ENCODE measurements at places on chromosomes 1 and 21.

GRCh38 chr1:189022015-189022414 lies 1455.6 kb downstream of the BRINP3 start:
- DNase-seq, result no peak

DNA sequence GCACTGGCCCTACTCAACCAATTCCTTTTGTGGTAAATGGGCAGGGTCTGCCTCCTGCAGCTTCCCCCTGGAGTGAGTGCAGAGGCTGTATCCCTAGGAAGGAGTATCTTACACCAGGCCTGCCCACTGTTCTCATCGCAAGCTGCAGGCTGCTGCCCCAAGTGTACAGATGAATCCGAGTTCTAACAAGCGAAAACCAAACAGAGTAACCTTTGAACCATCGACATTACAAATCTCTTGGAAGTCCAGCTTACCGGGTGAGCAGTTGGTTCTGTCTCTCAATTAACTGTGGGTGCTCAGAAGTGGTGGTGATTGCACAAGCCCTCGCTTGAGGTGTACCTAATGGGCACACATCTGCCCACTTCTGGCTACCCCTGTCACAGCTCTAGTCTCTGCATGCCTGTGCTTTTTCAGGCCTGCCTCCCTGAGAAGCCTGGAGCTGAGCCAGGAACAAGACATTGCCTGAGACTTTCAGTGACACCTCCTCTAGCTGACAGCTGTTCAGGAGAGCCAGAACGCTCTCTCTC lies 22.7 kb downstream of the INAVA start:
- no peak for DNase-seq

DNA sequence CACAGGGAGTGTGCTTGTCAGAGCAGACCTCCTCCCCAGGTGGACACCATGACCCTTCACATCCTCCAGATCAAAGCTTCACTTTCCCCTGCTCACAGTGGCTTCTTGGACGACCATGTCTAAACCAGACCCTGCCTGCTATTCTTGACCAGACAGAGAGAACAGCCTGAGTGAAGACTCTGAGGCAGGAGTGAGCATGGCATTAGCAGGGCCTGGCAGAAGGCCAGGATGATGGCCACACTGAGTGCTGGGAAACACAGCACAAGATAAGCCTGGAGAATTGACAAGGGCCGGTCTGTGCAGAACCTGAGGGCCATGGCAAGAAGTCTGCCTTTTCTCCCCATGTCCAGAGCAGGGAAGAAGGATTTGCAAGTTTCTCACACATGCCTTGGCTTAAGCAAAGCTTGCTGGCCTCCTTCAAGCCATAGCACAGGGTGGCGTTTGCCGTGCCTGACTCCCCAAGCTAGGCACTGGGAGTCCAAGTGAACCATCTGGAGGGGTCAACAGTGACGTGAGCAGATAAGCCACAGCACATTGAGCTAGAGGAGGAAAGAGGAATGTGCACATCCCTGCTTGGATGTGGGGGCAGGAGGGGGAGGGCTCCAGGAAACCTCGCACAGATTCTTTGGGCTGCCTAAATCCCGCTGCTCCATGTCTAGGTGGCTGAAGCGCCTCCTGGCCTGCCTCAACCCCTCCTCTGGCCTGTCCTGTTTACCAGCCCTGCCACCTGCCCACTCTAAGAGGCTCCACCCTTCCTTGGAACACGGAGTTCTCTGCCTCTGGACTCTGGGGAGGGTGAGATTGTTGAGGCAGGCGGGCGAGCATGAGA lies 87.1 kb downstream of the CD58 start:
- no peak for DNase-seq

- DNase-seq, result no peak
Observed at GRCh38 chr1:24938276-24938675, 8.2 kb upstream of the RUNX3 start.

DNA sequence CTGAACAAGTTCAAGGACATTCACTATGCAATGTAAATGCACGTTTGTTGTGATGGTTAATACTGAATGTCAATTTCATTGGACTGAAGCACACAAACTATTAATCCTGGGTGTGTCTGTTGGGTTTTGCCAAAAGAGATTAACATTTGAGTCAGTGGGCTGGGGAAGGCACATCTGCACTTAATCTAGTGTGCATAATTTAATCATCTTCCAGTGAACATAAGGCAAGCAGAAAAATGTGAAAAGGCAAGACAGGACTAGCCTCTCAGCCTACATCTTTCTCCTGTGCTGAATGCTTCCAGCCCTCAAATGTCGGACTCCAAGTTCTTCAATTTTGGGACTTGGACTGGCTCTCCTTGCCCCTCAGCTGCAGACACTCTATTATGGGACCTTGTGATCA lies 40.1 kb downstream of the PRPF38A start:
- no peak for DNase-seq

GRCh38 chr1:94025383-94026340 lies 95.3 kb downstream of the ABCA4 start:
- peak; percentile 52 for DNase-seq

DNA sequence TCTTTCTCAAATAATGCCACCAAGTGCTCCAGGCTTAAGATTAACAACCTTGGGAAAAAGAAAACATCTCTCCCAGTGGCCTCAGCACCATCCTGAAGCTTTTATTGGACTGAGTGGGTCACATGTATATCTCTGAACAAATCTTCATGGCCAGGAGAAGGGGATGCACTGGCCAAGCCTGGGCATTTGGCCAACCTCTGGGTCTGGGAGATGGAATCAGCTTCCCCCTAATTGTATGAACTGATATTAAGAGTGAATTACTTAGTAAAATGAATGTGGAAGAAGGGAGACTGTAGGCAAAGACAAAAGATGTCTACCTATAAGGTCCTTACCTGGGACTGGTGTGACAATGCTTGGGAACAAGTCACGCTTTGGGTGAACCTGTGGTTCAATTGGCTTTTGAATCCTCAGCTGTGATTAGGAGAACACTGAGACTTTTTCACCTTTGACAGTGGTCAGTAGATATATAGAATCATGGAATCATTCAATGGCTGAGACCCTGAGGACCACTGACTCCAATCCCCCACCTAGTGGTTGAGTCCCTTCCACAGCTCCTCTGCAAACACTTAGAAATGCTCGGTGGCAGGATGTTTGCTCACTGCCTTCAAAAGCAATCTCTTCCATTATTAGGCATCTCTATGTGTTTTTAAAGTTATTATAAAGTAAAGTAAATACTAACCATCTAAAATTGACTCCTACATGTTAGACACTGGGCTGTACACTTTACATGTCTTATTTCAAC lies 102.6 kb upstream of the ATP1A1 start:
- no peak for DNase-seq
